Activated CD4-positive, alpha-beta T cell treated with anti-CD3 and anti-CD28 coated beads, Interleukin-2, amount 50 U/mL, for 24 hours (primary cell): ENCODE measurements at places on chromosomes 16 and 17.

- DNase-seq: no peak
Measured at GRCh38 chr17:21272881-21273792, 11.4 kb upstream of the MAP2K3 start.

GRCh38 chr17:17533901-17534441 is 37.8 kb upstream of the RASD1 start:
- no peak for DNase-seq

GRCh38 chr17:35778641-35779196 is 16.7 kb downstream of the MMP28 start:
- DNase-seq: no peak

DNA sequence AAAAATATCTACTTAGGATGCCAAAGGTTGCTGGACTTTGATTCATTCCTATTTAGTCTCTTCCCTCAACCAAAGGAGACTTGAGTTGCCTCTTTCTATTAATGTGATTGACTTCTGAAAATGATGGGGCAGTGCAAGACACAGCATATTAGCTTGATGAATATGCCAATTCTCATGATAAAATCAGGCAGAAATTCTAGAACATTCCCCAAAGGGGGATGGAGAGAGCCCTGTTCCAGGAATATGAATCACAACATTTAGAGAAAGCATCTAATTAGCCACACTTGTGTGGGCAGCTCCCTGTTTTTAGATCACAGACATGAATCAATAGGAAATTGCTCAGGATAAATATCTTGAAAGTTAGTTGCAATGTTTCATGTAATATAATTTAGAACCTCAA is 584.0 kb upstream of the CDH8 start:
- no peak for DNase-seq

- no peak for DNase-seq
Measured at GRCh38 chr16:31461921-31462804, 2.9 kb downstream of the ARMC5 start.

GRCh38 chr17:75094871-75095399 is 7.2 kb downstream of the SLC16A5 start:
- DNase-seq: no peak

GRCh38 chr17:2964831-2965230 is 98.6 kb downstream of the OR1D5 start:
- no peak for DNase-seq

DNA sequence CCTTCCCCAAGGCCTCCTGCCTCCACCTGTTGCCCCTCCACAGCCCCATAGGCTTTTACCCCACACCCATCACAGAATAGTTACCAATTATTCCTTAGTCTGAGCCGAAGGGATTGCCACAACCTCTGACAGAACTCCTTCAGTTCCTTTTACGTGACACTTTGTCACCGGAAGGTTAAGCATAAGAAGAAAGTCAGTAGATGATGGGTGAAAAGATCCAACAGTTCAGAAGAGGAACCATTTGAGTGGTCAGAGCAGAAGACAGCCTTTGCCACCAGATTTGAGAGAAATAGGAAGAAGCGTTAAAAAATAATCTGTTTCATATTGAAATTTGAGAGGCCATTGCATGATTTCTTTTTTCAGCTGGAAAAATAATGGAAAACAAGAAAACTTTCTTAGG is 1.2 kb downstream of the SRR start:
- no peak for DNase-seq

GRCh38 chr17:38322156-38322779 is 21.5 kb downstream of the GPR179 start:
- DNase-seq: peak; percentile 61

- no peak for DNase-seq
Measured at GRCh38 chr17:4215882-4216570, 47.8 kb downstream of the ANKFY1 start.

GRCh38 chr16:10765772-10766171 is 22.1 kb downstream of the NUBP1 start:
- DNase-seq: no peak

- DNase-seq: peak; percentile 25
Measured at GRCh38 chr17:48307814-48308411, 122.1 kb downstream of the SKAP1 start.

- DNase-seq: no peak
Measured at GRCh38 chr17:73090396-73091202, 1.9 kb downstream of the SLC39A11 start.

- DNase-seq: no peak
Measured at GRCh38 chr16:56732366-56732765, 2.4 kb downstream of the NUP93 start.

GRCh38 chr16:56667581-56668571 is at the start of gene MT1G:
TSS of gene MT1G (minus strand) at chr16:56668065. CDS start at chr16:56667993, 72 bp downstream.
- no peak for DNase-seq

DNA sequence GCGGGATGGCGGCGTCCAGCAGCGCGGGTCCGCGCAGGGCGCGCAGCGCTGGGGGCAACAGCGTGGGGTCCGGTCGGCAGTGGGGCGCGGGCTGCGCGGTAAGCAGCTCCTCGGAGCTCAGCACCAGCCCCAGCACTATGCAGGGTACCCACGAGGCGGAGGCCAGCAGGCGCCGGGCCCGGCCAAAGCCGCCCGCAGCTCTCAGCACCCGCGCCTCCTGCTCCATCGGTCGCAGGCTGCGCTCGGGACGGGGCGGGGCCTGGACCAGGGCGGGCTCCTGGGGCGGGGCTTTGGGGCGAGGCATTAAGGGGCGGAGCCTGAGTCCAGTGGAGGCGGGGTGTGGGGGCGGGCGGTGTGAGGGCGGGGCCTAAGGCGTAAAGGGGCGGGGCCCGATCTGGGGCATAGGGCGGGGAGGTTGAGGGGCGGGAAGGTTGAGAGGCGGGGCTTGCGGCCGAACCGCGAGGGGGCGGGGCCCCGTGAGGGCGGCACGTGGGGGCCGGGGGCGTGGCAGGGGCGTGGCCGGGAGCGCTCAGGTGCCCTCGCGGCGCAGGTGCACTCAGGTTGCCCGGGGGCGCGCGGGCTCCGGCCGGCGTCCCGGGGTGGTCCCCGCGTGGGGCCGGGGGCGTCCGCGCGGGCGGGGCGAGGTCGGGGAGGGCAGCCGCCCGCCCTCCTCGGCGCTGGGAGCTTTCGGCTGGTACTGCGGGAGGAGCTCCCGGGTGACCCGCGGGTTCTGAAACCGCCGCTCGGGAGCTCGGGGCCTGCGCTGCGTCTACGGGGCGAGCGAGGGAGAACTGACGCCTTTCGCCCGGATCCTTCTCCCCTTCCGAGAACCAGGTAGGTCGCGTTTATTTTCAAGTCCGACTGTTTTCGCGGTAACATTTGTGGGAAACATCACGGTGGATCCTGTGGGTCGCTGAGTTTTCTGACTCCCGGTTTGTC is 1.4 kb upstream of the SLC22A31 start:
- peak; percentile 61 for DNase-seq

DNA sequence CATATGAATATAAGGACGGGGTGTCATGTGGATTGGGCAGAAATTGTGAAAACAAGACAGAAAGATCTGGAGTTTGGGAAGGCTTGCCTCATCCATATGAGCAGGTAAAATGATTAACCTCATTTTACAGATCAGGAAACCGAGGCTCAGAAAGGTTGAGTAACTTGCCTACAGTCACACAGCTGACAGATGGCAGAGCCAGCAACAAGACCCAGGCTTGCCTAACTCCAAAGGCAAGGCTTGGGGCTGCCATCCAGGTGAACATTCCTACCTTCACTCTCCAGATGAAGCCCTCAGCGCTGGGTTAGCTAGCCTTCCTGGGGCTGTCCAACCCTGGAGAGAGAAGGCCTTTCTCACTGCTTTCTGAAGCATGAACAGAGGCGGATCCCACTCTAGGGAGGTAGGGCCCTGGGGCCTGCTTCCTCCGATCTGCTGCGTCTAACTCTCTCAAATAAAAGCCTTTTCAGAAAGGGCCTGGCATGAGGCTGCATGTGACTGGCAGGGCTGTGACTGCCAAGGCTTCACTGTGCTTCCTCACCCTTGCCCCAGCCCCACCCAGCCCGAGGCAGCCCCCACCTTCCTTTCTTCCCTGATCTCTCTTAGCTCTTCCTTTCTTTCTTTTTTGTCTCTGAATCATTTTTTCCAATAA is 107.8 kb downstream of the GNAO1 start:
- DNase-seq: no peak

DNA sequence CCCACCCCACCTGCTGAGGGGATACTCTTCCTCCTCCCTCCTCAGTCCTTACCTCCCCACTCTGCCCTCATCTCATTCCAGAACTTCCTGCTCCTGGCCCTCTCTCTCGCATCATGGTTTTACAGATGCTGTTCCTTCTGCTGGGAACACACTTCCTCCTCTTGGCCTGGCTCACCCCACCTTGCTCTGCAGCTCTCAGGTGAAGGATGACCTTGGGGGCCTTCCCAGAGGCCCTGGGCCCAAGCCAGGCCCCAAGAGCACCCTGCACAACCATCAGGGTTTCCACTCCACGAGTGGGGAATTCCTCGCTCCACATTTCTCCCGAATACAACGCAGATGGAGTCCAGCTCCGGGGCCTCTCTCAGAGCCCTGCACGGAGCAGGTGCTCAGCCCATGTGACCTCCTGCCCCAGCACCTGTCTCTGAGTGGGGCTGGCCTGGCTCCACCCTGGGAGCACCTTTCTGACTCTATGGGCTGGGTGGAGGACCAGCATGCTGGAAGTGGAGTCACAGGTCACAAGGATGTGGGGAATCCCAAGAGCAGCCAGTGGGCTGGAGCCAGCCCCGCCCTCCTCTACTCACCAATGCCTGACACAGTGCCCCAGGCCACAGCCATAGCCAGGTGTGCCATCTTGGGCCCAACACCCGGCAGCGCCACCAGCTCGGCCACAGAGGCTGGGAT is 4.5 kb downstream of the NTHL1 start:
- DNase-seq: no peak

- peak; percentile 59 for DNase-seq
Measured at GRCh38 chr17:63881935-63882601, at the start of gene GH2. TSS of gene GH2 (minus strand) at chr17:63881944. CDS start at chr17:63881801, 143 bp downstream.

DNA sequence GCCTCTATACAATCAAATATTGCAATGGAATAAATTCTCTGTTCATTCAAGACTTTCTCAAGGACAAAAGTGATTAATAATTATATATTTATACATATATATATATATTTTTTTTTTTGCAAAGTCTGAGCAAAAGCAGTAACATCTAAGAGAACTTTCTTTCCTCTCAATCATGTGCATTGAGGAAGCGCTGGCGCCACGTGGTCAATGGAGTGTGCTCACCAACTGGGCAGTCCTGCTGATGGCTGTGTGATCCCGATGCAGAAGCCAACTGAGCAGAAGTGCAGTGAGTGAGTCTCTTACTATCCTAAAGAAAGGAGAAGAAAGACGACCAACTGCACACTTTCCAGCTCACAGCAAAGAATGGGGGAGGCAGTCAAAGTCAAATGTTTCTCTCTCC is 37.2 kb upstream of the ULK2 start:
- no peak for DNase-seq

DNA sequence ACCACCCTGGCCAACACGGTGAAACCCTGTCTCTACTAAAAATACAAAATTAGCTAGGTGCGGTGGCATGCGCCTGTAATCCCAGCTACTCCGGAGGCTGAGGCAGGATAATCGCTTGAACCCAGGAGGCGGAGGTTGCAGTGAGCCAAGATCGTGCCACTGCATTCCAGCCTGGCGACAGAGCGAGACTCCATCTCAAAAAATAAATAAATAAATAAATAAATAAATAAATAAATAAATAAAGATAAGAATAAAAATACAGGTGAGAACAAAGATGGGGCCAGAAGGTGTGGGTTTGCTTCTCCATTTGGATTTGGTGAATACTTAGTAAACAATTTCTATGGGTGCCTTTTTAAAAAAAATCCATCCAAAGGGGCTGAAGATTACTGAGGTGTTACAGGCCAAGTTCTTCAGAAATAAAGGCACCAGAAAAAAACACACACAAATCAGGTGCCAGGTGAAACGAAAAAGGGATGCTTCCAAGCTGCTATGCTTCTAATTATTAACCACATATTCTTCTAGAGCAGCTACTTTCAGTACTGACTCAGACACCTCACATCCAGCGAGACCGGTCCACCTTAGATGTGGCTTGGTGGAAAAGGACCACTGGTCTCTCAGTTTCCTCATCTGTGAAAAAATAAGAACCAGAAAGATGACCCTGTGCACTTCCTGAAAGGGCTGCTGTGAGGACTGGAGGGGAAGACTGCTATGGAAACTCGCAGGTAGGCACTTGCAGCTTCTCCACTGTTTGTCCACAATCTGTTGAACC is 9.2 kb downstream of the GLYR1 start:
- DNase-seq: no peak

- DNase-seq: no peak
Measured at GRCh38 chr16:88886845-88887521, 20.5 kb upstream of the PABPN1L start.

GRCh38 chr17:4898351-4898750 is 985 bp upstream of the C17orf107 start:
- DNase-seq: no peak

- no peak for DNase-seq
Measured at GRCh38 chr16:49542391-49542891, 168.8 kb downstream of the C16orf78 start.

DNA sequence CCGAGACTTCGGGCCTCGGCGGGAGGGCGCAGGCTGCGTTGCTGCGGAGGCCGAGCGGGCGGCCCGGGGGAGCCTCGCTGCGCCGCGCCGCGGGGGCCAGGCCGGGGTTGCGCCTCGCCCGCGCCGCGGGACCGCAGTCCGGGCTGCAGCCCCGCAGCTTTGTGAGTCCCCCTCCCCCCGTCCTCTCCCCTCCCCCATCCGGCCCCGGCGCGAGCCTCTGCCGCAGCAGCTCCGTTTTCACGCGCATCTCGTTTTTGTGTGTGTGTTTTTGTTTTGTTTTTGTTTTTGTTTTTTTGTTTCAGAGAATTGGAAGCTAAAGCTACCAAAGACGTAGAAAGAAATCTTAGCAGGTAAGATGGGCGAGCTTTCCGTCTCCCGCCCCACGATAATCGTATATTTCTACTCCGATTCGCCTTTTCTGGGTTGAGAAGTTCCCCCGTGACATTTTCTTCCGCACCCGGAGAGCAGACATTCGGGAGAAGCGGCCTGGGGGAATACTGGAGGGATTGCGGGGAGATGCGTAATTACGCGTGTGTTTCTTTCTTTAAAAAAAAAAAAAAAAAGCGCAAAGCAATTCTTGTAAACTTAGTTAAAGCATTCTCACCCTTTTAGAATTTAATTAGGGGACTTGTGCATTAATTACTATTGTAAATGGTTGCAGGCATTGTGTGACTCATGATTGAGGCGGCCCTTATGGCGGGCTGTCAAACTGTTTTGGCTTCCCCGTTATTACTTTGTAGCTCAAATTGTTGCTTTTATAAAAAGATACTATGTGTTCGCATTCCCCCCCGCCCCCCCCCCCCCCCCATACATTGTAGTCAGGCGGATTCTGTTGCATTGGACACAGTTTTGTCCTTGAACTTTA is 732 bp downstream of the TNRC6A start:
- peak; percentile 14 for DNase-seq

DNA sequence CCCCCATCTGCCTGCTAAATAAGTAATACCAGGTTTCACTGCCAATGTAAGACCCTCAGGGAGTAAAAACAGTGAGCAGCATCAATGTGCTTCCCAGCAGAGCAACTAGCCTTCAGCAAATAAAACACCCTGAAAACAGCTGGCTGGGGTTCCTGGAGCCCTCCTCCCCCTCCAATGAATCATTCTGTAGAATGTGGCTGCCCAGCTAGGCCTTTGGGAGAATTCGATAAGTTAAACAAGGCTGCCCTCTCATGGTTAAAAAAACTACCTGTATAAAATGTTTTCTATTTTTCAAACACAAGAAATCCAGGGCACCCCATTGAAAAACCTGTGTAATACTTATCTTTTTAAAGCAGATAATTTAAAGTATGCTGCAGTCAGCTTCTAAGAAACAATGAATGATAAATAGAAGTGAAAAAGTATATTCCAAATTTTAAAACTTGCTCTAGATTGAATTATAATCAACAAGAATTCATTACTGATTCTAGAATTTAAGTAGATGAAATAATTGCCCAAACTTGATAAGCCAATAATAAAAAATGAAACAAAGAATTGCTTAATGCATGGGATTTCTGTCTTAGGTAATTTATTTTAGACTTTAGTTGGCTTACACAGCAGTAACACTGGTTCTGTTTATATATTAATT is 9.4 kb upstream of the TOM1L1 start:
- no peak for DNase-seq
